Mesothelial cell of epicardium (in vitro differentiated cells): ENCODE measurements at places on chromosomes 7 and 10.

DNA sequence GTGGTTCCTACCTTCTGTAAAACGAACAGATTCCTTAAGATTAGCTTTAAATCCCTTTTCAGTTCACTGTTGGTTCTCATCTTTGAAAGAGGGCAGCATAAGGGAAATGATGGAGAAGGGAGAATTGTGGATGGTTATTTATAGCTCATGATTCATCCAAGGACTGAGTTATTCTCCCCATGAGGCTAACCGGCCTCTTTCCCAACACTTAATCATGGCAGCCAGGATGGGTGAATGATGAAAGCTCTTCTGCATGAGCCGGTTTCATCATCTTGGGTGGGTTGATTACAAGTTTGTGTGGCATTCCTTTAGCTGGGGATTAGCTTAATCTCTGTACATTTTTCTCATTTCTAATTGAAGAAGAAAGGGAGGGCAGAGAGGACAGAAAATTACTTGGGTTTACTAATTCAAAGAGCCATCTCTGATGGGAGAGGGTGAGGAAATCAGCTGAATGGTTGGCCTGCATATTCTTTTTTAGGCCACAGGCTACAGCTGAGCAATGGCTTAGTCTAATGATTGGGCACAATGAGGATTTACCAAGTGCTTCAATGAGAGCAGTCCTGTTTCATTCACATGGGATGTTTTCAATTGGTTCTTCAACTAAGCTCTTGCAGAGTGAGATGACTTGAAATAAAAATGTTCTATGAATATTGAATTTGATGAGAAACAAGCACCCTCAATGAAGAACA, 250.0 kb downstream of the BMPER start:
- DNase-seq: no peak

GRCh38 chr10:43110338-43111071, 27.7 kb upstream of the CSGALNACT2 start:
- no peak for DNase-seq

DNA sequence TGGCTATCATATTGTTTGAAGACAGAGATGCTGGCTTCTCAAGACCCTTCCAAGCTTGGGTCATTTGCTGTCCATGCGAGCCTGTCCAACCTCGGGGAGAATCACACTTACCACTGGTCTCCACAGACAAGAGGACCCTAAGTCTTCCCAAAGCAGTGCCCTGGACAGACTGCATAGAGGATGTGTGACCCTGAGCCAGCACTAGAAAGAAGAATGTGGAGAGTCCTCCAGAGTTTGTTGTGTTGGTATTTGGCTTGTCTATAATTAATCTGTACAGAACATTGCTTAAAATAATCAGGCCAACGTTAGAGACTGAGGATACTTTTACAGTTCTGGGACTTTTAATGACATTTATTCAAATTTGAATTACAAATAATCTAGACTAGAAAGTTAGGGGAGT, 212.7 kb downstream of the TMEM178B start:
- no peak for DNase-seq

GRCh38 chr7:133947458-133948254, 179.5 kb upstream of the LRGUK start:
- DNase-seq: no peak

- no peak for DNase-seq
Observed at GRCh38 chr7:94698275-94698674, 42.3 kb upstream of the SGCE start.

DNA sequence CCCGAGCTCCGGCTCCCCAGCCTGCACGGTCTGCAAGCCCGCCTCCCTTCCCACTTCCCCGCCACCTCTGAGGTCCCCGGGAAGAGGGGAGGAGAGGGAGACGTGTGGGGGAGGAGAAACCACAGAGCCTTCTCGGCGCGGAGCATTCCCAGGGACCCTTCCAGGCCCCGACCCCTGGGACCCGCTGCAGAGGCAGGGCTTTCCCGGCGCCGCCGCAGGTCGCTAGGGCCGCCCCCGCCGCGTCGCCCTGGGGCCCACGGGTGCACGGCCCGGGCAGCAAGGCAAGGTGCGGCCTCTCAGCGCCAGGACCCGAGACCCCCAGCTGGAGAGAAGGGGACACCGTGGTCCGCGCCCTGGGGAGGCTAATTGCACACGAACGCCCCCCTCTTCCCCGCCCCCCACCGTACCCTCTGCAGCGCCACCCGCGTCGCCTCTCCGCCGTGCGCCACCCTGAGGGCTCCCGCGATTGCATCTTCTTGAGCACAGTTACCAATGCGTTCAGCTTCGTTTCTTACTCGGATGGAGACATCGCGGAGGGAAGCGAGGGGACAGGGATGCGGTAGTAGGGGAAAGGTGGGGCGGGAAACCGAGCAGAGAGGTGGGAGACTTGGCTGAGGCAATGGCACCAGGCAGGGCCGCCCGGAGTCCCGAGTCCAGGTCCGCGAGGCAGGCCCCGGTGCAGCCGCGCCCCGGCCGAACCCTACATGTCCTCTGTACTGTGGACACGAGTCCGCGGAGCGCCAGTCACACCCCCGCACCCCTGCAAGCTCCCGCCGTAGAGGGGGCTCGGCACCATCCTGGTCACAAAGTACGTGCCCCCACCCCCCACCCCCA, 28.9 kb downstream of the SKIDA1 start:
- DNase-seq: peak; percentile 41

DNA sequence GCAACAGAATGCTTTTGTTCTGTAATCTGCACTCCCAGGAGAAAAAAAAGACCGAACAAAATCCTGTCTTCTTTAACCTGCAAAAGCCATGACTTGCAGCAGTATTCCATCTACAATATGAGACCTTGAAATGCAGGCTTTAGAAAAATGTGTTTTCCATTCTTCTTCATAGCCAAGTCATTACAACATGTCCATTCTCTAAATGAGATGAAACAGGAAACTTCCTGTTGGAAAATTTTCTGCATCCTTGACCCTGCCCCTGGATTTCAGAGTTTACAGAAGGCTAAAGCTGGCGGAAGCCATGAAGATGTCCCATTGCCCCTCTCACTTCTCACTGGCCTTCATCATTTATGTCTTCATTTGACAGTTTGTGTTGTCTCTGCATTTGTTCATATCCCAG, 546.4 kb downstream of the TNS3 start:
- no peak for DNase-seq

DNA sequence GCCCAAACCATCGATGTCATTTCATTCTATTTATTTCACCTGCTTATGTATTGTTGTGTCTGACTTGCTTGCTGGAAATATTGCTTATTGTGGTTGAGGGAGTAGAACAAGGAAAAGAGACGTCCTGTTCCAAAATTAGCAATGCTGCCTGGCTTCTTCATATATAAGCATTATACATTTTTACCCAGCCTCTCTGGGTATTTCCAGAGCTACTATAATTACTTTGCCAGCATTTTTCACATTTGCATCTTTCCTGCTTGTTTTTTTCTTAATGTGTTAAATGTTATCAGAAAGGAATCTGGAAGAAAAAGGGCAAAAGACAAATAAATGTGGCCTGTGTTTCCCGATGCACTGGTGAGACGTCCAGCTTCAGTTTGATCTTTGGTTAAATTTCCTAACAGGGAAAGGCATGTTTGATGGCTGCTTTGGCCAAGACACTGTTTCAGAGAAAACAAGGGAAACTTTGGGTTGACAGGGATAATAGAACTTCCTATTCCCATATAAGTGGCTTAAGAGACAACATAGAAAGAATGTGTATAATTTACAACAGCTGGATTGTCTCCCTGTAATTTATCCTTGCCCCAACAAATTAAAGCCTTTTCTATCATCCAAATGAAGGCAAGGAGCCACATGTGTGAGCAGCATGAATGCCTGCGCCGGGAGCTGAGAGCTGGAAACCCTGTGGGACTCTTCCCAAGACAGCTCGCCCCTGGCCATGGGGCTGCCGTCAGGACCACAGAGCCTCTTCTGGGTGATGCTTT, 671.1 kb upstream of the CELF2 start:
- DNase-seq: no peak

- no peak for DNase-seq
Observed at GRCh38 chr10:115762029-115762428, 511.0 kb downstream of the GFRA1 start.

DNA sequence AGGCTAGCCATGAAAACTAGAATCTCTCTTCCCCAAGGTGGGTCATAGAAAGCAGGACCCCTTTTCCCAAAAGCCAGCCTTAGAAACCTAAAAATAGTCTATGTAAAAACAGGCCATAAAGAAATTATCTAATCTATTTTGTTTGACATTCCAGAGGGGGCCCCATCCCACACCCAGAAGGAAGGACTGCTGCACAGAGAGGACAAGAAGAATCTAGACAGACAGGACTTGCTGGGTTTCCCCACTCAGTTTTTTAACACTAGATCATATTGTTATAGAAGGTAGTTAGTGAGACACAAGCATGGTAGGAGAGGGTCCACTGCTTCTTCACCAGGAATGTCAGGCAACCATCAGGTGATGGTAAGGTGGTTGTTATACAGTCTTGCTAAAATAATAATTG, 357.0 kb downstream of the LRRTM3 start:
- no peak for DNase-seq

- no peak for DNase-seq
Observed at GRCh38 chr7:123209786-123210185, 10.0 kb upstream of the SLC13A1 start.

DNA sequence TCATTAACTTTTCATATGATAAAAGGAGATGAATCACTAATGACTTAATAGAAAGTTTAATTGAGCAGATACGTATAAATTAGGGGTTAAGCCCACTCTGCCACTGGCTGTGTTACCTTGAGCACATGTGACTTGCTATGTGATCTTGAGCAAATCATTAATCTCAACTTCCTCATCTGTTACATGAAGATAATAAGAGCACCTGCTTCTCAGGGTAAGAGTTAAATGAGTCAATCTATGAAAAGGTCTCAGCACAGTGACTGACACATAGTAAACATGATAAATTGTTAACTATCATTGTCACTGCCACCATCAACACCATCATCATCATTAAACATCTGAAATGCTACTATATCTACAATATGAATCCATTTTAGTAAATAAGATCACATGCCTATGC, 110.8 kb downstream of the TPK1 start:
- DNase-seq: no peak

DNA sequence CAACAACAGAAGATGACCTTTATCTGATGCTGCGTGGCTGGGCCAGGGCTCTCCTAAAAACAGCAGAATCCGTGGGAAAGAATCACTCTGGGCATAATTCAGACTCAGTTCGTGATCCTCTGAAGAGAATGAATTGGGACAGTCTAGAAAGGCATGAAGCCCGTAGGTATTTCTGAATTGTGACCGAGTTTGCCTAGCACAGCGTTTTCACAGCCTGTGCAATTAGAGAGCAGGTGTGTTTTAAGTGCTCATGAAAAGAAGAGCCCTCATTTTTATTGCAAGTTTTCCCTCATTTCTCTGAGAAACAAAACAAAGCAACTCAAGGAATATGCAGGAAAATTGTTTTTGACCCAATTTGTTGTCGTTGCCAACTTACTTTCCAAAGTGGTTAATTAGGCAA, 366.2 kb downstream of the WDR11 start:
- no peak for DNase-seq

DNA sequence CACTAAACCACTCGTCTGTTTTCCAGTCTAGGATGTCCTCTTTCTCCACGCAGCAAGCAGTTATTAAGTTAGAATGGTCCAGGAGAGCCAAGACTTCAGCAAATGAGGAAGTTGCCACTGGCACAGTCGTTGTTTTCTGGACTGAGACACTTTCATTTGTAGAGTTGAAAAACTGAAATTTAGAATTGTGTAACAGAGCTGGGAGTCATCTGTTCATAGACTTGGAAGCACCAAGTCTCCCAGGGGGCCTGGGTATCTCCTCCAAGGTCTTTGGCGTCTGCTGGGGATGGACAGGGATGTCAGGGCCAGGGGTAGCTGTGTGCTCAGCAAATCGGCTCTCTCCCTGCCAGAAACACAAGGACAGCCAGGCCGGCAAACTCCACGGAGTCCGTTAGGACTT, 208.4 kb downstream of the FANK1 start:
- DNase-seq: no peak

GRCh38 chr7:39488467-39489393, 77.5 kb upstream of the YAE1 start:
- no peak for DNase-seq

DNA sequence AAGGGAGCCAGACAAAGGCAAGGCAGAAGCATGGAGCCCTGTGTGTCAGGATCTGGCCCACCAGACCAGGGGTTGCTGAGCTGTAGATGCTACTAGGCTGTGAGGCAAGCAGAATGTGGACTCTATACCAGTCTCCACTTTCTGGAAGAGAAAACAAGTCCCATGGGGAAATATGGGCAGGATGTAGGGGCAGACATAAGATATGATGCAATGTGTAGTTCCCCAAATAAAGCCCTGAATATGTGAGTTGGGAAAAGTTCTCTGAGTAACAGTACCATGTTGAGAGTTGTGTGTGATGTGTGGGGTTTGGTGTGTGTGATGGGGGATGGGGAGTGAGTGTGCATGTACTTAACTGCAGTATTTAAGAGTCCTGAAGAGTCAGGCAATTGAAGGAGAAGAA, 62.3 kb downstream of the NPSR1 start:
- DNase-seq: no peak

GRCh38 chr7:127473409-127473808, 80.9 kb upstream of the ZNF800 start:
- DNase-seq: no peak

DNA sequence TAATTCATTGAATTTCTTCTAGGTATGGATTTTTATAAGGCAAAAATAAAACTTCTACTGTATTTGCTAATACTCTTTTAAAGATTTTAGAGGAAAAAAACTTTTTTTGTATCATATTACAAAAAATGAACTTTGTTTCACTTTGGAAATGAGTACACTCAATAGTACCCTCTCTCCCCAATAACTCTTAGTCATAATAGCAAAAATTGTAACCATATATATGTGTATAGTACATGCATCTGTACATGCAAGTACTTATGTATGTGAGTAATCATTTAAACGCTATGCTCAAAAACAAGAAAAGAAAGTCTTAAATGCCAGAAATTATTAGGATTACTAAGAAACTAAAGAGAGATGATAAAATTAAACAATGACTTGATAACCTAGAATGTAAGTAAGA, 95.9 kb upstream of the HGF start:
- DNase-seq: no peak

DNA sequence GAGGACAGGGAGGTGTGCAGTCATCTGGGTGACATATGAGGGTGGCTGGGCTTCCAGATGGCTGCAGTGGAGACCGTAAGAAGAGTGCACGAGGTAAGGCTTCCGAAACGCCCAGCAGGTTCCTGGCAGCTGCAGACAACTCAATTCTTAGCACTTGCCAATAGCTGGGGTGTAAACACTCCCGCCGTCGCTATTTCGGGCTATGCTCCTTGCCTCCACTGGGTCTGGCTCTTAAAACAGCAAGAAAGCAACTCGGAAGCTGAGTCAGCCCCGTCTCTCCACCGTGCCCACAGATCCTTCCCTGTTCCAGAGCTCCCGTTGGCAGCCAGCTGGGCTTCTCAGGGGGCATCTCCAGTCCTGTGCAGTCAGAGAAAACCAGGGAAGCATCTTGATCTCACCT, 6.1 kb upstream of the PDGFA start:
- no peak for DNase-seq

DNA sequence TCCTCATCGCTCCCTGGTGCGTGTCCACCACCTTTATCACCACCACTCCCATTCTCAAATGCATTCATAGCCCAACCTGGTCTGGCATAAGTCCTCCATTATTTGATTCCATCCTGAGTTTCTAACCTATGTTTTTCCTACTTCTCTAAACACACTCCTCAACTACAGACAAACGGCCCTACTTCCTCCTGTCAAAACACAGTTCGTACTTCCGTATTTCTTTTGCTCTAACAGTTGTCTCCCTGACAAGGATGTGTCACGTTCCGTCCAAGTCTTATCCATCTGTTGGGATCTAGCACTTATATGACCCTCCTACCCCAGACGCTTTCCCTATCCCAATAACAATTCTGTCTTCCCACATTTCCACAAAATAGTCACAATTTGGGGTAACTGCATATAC, 46.8 kb downstream of the DOCK4 start:
- DNase-seq: no peak
